Dermis microvascular lymphatic vessel endothelial cell (primary cell): ENCODE measurements at places on chromosomes 12 and 14. TPM values are rescaled to one million over a fixed set of nuclear protein-coding genes. Genes with fewer than 3 reads are reported as not detected.

DNA sequence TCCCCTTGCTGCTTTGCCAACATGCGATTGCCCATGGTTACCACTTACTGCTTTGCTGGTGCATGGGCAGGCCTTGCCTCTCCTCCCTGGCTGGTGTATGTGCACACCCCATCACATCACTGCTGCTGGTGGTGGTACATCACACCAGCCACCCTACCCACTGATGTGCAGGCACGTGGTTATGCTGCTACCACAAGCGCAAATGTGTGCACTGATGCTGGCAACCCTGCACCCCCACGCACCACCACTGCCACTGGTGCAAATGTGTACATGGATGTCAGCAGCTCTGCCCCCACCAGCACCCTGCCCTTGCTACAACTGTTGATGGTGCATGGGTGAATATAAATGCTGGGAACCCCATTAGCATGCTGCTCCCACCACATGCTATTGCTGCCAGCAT, 261.7 kb downstream of the AEBP2 start:
- no peak for DNase-seq

DNA sequence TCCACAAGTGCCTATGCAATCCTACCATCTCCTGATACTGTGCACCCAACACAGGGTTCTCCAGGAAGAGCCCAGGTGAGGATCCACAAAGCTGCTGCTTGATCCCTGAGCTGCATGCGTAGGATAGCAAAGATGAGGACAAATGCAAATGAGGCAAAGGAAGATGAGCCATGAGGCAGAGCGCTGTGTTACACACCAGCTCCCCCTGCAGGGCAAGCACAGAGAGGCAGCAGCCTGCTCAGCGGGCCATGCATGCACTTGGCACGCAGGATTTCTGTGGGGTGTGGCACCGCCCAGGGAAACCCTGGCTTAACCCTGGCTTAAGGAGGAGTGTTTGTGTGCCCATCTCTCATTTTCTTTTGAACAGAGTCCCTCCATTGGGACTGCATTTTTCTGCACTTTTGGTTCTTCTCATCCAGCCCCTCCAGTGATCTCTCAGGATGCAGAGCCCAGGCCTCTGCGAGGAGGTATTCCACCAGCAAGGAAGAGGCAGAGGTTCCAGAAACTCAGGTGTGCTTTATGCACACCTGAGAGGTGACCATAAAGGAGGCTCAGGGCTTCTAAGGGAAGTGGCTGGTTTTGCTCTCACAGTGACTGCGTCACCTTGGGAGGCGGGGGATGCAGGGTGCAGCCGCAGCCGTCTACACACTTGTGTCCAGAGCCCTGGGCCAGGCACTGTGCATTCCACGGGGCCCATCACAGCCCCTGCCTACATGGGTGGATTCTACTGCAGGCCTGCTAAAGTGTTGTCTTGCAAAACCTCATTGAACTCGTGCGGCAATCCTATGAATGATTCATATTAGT, 973.3 kb upstream of the TMEM132C start:
- no peak for DNase-seq

DNA sequence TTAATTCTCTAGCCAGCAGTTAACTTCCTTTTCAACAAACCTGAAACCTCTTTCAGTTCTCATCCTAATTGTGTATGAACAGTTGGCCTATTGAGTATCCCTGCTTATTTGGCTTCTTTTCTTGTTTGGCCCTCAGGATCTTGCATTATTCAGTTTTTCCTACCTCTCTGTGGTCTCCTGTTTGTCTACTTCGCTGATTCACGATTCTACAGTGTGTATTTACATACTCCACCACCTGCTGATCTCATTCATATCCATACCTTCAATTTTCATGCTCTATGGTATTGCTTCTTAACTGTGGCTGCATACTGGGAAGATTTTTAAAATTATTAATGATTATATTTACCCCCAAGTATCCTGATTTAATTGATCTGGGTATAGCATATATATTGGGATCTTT, 56.4 kb downstream of the RASSF9 start:
- no peak for DNase-seq

DNA sequence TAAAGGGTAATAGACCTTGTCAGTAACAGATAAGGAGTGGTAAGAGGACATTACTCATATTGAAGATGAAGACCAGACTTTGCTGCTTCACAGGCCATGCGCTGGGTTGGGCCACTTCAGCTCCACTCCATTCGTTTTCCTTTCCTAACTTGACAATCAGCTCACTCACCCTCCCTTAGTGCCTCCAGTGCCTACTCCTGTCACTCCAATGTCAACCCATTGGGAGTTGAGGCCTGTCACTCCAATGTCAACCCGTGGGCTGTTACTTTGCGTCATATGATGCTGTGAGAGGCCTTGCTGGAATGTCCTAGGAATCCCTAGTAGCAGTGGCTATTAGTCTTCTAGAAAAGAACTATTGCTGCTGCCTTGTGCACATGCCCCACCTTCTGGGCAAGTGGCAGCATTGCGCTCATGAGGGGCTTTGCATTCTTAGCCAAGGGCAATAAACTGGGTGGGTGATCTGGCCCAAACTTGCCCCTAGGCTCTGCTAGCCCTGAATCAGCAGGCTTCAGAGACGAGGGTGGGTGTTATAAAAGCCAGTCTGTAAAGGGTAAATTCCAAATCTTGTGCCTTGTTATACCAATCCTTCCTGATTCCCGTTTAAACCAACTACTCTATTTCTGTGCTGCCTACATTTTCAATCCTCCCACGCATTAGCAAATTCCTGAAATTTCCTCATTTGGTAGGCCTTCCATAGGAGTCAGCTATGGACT, 36.1 kb downstream of the BAZ2A start:
- DNase-seq: peak; percentile 21

- DNase-seq: no peak
Observed at GRCh38 chr14:69008421-69008884, 29.4 kb upstream of the ACTN1 start.

GRCh38 chr12:94092516-94093241, 55.7 kb upstream of the PLXNC1 start:
- no peak for DNase-seq

DNA sequence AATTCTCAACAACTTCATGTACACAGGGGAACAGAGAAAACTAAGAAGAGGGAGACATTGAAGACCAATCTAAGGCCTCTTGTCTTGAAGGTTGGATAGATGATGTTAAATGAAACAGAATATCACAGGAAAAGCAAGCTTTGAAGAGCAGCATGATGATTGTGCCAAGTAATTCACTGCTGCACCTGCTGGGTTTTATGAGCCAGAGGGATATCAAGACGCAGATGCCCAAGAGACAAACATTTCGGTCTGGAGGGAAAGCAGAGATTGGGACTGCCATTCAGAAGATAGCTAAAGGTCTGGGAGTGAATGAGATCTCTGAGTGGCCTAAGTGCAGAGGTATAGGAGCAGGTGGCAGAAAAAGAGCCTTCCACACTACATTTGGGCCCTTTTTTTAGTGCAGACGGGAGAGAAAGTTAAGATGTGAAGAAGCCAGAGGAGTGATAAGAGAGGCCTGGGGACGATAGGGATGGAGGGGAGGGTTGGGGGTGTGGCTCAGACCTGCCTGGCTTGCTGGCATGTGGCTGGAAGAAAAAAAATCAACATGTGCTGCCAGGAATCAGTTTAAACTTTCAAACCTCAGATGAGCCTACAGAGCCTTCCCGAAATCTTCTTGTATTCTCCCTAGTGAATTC, 200.6 kb downstream of the AEBP2 start:
- DNase-seq: no peak

DNA sequence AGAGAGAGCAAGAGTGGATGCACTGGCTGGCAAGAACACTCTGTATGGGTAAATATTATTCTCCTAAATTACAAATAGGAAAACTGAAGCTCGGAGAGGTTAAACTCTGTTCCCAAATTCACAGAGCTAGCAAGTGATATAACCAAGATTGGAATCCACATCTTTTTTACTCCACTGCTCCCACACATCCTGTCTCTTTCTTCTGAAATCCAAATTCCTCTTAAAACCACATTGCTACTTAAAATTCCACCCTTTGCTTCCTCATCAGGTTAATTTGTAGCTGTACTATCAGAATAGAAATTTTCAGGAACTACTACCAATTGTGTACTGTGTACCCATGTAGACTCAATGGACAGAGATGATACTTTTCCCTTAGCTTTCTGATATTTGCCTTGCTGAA, 74.4 kb downstream of the ARMH4 start:
- no peak for DNase-seq

DNA sequence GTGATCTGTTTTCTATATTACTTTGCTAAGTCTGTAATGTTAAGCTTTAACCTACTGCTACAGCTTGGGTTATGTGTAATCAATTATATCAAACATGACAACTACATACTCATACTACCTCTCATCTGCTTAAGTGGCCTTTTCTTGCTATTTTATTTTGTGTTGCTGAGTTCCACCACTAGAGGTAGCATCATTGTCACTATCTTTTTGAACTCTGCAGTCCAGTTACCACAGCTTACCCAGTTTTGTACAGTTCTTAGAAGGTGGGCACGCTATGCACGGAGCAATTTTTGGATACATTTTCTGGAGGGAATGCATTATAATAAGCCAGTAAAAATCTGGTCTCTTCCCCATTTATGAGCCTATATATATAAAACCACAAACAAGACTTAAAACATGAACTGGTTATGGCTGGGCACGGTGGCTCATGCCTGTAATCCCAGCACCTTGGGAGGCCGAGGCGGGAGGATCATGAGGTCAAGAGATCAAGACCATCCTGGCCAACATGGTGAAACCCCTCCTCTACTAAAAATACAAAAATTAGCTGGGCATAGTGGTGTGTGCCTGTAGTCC, 48.5 kb downstream of the SAV1 start:
- DNase-seq: peak; percentile 43

DNA sequence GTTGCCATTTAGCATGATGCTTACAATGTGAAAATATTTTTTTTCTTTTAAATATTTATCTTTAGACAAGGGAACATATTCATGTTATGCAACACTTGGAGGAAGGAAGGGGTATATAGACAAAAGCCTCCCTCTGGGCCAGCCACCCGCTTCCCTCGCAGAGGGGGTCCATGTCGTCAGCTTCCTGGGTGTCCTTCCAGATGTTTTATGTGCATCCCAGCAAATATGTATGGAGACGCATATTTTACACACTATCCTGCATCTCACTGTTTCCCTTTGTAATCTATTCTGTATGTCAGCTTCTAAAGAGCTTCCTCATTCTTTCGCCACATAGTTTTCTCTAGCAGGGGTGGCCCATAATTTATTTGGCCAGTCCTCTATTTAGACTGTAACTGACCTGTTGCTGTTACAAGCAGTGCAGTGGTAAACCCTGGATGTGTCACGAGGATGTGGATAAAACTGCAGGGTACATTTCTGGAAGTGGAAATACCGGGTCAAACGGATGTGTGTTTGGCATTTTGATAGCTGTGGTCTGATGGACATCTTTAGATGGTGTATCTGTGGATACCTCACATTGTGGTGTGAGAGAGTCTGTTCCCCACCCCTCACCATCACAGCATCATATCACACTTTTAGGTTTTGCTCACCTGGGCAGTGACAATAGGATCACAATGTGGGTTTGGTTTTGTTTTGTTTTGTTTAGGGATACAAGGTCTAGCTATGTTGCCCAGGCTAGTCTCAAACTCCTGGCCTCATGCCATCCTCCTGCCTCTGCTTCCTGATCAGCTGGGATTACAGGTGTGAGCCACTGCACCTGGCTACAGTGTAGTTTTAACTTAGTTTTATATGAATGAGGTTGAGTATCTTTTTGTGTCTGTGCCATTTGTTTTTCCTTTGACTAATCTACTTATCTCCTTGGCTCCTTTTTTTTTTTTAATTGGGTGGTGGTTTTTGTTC, 31.6 kb downstream of the FAM222A start:
- no peak for DNase-seq

GRCh38 chr12:73106296-73106695, 834.1 kb downstream of the TRHDE start:
- no peak for DNase-seq

DNA sequence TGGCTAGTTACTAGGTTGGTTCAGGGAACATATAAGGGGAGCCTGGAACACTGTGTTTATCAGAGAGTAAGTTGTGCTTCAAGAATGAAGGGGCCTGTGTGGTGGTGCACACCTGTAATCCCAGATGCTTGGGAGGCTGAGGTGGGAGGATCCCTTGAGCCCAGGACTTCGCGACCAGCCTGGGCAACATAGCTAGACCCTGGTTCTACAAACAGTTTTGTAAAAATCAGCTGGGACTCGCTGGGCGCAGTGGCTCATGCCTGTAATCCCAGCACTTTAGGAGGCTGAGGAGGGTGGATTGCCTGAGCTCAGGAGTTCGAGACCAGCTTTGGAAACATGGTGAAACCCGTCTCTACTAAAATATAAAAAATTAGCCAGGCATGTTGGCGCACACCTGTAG, 42.1 kb upstream of the GPR132 start:
- DNase-seq: no peak

STAB2 gene
- total RNA-seq: 0.77 and 71.1 TPM in 2 replicates

KLHL33 gene
- under 0.01 and 0.13 TPM in 2 replicates for total RNA-seq

CD27 gene
- not detected in 2 replicates for total RNA-seq

FERMT2 gene
- total RNA-seq: 64.6 and 72.2 TPM in 2 replicates

B4GALNT3 gene
- total RNA-seq: under 0.01 TPM in 2 replicates
